ENCODE measurements at places on chromosomes 12 and 14.
A peak's percentile ranks its signal among the peaks of the same experiment; 100 is the strongest.

GRCh38 chr14:87046960-87047359 lies 946.0 kb downstream of the GALC start:
- DNase-seq = no peak

GRCh38 chr12:31567029-31567428 lies 23.9 kb downstream of the DENND5B start:
- DNase-seq = no peak

DNA sequence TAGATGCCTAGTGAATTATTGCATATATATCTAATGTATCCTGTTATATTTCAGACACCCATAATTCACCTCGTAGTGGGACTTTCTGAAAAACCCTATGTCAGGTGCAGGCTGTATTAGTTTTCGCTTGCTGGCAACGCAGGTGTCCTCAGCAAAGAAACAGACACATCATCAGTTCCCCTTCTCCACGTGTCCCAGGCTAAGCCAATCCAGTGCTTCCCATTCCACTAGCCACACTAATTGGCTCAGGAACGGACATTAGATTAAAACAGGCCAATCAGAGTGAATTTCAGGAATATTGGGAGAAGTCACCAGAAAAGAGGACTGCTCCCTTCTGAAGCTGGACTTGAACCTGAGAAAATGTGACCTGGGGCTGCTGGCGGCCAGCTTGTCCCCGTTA lies 151.3 kb downstream of the PTPN11 start:
- no peak for DNase-seq

DNA sequence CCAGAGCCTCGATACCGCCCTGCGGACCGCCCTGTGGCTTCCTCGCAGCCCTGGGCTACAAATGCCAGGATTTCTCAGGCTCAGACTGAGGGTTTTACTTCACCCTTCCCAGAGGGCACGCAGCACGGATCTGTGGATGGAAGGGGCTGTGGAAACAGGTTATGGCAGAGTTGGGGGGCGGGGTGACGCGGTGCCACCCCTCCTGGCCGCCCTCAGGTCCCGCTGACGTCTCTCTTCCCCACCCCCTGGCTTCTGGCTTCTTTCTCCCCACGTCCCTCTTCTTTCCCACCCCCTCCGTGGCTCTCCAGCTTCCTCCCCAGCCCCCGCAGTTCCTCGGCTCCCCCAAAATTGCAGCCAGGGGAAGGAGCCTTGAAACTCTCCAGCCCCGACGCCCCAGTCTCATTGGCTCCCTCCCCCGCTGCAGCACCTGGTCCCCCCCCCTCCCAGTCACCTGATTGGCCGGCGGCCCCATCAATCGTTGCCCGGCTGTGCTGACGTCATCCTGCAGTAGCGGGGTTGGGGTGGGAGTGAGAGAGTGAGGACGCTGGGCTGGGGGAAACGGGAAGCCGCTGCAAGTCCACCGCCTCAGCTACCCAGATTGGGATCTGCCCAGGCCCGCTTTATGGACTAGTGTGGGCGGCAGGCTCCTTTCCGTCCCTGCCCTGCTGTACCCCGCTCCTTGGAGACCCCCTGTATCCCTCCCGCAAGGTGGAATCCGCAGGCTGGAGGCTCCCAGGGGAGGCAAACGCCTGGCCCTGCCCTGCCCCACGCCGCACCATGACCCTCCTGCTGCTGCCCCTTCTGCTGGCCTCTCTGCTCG lies at the start of gene CLSTN3:
Gene CLSTN3, plus strand, starts transcription at position 500 of the 820 bp plus-strand sequence. Its CDS starts 278 bp downstream, at position 778.
- DNase-seq = peak; percentile 86

DNA sequence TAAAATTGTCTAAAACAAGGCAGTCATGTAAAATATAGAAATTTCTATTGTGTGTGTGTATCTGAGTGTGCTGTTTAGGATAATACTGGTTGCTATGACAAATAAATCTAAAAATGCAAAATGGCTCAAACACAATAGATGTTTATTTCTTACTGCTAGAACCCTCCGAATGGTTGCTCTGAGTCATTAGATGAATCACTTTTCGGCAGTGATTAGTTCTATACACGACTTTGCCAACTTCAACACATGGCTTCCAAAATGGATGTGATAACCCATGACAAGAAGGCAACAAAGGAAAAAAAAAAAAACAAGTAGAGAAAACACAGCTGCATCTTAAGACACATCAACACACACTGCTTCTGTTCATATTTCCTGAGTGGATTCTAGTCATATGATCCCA lies 729.2 kb downstream of the AACS start:
- DNase-seq = no peak

- DNase-seq = no peak
These were observed 132.5 kb downstream of the DAAM1 start for GRCh38 chr14:59320763-59321625.

DNA sequence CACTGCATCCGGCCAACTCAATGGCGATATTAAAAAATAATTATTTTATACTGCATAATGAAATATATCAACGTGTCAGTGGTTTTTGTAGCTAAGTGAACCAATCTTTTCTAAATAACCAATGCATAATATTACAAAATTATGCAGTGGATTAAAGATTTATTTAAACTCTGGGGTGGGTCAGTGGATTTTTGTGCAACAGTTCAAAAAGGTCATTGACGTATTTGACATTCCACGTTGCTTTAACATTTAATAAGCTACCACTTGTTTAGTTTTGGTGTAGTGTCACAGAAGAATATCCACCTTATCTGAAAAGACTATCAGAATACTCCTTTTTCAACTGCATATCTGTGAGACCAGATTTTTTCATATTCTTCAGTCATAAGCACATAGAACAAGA lies 2.6 kb downstream of the ZC3H14 start:
- no peak for DNase-seq

DNA sequence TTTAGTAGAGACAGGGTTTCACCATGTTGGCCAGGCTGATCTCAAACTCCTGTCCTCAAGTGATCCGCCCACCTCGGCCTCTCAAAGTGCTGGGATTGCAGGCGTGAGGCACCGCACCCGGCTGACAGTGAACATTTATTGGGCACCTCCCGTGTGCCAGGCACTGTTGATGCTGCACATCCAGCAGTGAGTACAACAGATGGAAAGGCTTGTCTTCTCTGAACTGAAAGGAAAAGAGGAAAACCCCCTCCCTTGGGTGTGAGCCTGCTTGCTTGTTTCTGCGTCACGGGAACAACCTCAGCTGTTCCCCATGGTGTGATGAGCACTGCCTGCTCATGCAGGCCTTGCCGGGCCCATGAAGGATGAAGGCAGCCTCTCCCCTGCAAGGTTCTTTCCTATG lies 39.5 kb downstream of the DGLUCY start:
- DNase-seq = no peak

DNA sequence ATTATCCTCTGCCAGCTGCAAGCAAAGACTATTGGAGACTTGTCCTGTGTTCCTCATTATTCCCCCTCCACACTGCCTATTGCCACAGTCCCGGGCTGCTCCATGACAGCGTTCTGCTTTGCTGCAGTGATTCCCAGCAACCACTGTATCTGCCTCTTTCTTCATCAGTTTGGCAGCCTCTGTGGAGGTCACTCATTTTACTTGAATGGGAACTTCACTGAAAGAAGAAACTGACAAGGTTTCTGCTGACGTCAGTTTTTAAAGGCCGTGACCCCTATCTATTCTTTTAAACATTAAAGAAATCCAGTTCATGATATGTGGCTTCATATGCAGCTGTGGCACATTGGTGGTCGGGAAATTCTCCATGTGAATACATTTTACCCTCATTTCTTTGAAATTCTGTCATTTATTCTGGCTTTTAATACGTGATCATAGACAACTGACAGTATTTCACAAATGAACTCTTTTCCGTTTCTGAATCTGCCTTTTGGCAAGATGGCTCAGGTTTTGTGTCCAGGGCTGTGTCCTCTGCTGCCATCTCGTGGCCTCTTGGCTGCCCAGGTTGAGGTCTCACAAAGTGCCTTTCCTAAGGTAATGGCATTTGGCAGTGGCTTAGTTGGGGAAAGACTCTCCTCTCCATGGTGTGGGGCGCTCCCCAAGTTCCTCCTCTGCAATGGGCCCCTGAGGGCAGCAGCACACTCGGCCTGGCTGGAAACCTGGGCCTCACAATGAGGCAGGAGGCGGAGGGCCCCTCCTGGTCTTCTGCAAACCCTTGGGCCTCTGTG lies 5.8 kb downstream of the TMEM253 start:
- DNase-seq = peak; percentile 84

- no peak for DNase-seq
These were observed 706 bp downstream of the PRMT5 start for GRCh38 chr14:22928237-22929103.

- DNase-seq = no peak
These were observed 8.1 kb upstream of the BMAL2 start for GRCh38 chr12:27324530-27324929.

GRCh38 chr12:24081092-24081529 lies 131.6 kb upstream of the SOX5 start:
- no peak for DNase-seq

- no peak for DNase-seq
These were observed 4.2 kb downstream of the SOCS4 start for GRCh38 chr14:55031190-55031589.

DNA sequence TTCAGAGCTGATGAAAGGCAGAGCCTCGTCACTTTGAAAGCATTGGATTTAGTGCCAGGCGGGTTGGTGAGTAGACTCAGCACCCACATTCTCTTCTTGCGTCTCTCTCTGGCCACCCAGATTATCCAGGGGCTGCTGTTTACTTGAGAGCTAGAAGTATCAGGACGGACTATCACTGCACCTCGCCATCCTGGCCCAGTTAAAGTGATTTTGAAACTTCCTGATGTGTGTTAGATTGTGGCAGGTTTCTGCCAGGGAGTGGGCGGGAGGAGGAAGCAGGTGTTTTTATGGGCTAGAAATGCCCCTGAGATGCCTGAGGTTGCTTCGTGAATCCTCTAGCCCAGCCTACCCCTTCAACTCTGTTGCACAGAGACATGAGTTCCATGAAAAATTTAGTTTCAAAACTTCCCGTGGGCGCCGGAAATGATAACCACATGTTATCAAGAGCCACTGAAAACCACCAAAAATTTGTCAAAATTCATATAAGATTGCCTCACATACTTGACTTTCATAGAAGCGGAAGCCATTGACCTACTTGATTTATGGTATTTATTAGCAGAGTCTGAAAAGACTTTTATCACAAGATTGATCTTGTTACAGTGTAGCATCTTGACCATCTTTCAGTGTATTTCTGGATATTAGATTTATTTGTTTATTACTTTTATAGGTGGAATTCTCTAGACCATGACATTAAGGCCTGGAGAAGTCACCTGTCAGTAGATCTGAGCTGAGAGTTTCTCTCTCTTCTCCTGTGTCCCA lies 466.0 kb downstream of the RAD51B start:
- no peak for DNase-seq

GRCh38 chr14:57009585-57010515 lies 199.6 kb upstream of the OTX2 start:
- no peak for DNase-seq

DNA sequence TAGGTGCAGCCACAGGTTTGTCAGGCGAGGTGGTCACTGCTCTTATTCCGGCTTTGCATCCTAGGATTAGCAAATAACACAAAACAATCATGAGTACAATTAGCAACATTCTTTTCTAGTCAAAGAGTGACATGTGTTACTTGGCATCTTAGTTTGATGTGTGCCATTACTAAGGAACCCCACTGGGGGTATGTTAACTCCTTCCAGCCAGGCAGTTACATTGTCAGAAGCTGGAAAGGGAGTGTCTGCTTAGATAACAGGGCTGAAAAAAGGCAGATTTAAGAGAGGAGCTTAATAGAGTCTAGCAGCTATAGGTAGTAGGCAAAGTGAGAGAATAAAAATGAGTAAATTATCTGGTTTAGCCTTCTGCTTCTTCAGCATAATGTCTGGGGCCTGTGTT lies 30.5 kb upstream of the METAP2 start:
- no peak for DNase-seq

GRCh38 chr14:54877703-54878021 lies 25.0 kb downstream of the GCH1 start:
- no peak for DNase-seq

GRCh38 chr12:2886768-2887450 lies 3.8 kb upstream of the TULP3 start:
- DNase-seq = no peak

DNA sequence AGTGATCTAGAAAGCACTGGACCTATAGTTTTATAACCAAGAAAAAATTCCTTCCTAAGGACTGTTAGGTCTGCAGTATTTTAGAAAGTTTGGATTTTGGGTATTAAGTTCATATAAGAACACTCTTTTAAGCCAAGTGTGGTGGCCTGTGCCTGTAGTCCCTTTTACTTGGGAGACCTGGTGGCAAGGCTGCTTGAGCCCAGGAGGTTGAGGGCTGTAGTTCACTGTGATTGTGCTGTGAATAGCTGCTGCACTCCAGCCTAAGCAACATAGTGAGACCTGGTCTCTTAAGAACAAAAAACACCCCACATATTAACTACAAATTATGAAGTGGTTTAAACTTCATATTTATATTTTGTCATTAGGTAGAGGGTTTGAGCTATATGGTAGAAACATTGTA lies 9.7 kb downstream of the DNM1L start:
- DNase-seq = no peak

DNA sequence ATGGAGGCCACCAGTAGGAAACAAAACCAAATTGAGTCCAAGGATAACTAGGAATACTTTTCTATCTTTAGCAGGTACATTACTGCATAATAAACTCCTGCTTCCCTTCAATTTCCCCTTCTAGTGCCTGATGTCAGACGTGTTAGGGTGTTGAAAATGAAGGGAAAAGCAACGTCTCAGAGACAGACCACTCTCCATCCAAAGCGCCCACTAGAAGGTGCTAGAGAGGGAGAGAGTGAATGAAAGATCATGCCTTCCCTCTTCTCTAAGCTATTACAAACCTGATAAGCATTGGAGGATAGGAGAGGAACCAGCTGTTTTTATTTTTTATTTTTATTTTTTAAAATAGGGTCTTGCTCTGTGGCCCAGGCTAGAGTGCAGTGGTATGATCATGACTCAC lies 64.1 kb downstream of the ZNF641 start:
- DNase-seq = no peak

GRCh38 chr12:14768823-14769405 lies 34.4 kb downstream of the WBP11 start:
- no peak for DNase-seq

DNA sequence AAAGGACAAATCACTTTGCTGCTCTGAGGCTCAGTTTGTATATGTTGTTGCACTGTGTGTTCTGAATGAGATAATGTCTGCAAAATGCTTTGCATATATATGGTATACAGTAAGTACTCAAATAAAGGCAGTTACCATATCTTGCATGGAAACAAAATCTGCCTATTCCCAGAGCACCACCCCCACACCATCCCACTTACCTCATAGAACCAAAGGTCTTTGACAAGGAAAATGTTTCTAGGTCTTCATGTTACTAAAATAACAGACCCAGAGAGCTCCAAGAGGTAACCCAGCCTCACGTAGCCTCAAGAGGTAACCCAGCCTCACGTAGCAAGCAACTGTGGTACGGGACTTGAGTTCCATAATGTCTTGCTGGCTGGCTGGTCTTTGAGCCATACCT lies 71.6 kb upstream of the CMKLR1 start:
- DNase-seq = no peak
